ENCODE measurements at places on chromosomes 5 and 9.

DNA sequence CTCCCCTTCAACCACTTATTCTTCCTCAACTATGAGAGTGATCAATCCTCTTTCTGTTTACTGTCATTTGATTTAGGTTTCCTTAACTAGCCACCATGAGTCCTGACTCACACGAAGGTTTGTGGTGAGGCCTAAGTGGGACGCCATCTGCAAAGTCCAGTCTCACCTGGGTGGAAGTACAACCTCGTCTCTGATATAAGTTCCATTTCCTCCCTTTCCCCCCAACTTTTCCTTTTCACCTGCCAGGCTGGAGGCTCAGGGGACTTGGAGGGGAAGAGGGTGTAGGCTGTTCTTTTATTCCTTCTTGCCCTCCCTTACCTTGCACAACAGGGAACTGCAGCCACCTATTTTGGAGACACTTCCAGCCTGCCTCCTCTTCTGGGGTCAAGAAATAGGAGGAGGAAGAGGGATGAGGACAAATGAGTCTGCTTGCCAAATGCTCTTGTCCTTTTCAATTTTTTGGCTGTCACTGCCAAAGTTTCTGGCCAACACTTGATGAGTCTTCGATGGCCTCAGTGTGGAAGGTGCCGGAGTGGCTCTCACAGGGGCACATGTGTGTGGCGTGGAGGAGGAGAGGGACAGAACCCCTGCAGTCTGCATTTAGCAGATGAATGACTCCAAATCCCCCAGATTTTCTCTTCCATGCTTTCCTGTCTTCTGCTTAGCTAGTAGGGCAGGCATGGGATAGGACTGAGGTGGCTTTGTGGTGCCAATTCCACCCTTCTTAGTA, 249.6 kb downstream of the NSG2 start:
- DNase-seq: no peak

DNA sequence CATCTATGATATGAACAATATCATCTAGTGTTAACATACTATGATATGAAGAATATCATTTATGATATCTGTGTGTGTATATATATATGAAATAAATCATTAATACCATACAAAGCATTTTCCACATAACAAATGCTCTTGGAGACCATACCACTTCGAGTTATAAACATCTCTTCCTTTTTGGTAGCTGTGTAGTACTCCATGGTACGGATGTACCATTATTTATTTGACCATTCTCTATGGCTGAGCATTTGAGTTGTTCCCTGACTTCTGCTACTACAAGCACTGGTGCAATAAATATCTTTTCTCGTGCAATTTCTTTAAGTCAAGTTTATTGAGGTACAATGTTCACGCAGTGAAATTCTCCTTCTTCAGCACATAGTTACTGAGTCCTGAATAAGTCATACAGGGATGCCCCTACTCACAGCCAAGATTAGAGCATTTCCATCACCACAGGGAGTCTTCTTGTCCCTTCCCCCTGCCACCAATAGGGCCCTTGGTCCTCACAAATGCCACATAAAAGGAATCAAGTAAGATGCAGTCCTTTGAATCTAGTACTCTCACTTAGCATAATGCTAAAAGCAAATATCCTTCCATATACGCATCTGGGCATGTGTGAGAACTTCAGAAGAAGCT, 75.2 kb upstream of the SLC25A48 start:
- no peak for DNase-seq

- DNase-seq: no peak
Observed at GRCh38 chr9:94611638-94612068, 18.0 kb upstream of the FBP2 start.

- no peak for DNase-seq
Observed at GRCh38 chr5:100858987-100859545, 44.0 kb downstream of the ST8SIA4 start.

DNA sequence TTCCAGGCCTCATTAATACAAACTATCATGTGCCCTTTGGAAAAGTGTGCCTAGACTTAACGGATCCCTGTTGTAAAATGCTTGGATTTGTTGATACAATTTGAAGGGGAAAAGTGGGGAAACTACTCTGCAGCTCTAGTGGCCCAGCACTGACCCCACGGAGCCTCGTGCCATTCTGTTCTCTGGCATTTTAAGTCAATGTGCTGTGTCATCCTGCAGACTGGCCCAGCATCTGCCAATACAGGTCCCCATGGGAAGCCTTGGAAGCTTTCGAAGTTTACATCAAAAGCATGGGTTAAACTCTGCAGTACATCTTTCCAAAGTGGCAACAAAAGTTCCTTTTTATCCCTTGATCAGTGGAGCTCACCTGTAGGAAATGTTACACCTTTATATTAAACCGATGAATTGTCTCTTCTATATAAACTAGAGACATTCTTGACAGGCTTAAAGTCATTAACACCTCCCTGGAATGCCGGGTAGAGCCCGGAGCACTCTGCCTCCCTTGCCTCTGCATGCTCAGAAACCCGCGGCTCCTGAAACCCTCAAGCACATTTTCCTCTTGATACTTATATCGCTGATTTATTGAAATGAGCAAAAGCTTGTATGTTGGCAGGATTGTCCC, 596.0 kb upstream of the ADAMTS16 start:
- no peak for DNase-seq

DNA sequence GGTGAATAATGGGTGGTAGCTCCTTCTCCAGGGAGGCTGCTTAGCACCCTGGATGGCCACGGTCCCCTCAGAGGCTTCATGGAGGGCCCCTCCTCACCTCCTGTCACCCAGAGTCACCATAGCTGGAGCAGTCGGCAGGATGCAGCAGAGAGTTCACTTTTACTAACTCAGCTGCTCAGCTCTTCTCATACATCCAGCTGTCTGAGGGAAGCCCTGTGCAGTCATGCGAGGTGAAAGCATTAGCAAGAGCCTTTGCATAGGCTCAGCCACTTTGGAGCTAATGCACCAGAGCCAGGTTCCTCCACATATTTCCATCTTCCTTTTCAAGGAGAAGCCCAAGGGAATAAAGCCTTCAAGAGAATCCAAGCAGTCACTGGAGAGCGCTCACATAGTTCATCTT, 499.2 kb downstream of the BNC2 start:
- no peak for DNase-seq

GRCh38 chr5:74152625-74153254, 487.8 kb downstream of the ENC1 start:
- no peak for DNase-seq

GRCh38 chr5:6535594-6535993, 86.9 kb downstream of the UBE2QL1 start:
- no peak for DNase-seq

GRCh38 chr9:88184976-88185375, 46.7 kb upstream of the SPATA31C2 start:
- no peak for DNase-seq

DNA sequence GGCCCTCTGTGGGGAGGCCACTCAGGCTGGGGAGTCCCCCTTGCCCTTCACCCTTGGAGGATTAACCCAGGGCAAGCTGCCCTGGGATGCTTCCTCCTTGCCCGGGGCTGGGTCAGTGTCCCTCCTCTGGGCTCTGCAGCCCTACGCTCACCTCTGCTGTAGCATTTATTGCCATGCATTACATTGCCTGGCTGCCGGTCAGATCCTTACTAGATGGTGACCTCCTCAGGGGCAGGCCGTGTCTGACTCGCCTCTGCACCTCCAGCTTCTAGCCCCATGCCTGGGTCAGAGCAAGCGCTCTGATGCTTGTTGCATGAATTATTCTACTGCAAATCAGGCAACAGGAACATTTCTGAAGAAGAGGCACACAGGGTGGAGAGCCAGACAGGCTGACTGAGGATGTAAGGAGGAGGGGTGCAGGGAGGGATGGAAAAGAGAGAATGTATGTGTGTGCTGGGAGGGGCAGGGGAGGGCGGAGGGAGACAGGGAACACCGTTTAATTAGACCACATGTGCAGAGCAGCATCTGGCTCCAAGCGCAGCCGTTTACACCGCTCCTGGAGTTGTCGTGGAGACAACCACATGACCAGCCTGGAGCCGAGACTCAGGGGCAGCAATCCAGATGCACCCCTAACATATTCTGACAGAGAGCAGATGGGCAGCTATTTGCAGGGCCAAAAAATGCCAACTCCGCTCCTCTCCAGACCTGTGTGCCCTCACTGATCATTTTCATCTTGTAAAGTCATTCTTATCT, 117.0 kb downstream of the CRB2 start:
- DNase-seq: no peak

GRCh38 chr5:163917747-163918146, 412.3 kb downstream of the MAT2B start:
- DNase-seq: no peak

DNA sequence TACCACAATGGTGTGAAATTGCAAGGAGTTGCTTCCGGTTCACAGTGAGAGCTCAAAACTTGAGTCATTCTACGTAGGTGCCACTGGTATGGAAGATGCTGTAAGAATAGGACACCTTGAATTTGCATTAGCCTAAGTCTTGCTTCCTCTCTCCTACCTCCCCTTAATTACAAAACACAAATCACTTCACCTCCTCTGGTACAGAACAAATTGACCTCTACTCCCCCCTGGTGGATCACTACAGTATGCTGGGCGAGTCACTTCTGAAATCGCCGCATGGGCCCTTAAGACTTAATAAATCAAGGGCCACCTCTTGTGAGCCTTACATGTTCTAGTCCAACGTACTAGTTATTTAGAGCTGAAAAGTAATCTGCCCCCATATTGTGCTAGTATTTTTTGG, 145.3 kb upstream of the SMARCA2 start:
- DNase-seq: no peak

GRCh38 chr9:97388721-97389238, 23.1 kb upstream of the TDRD7 start:
- DNase-seq: peak; percentile 26
